HEK293T (cell line): ENCODE measurements at places on chromosomes 11 and 22.

DNA sequence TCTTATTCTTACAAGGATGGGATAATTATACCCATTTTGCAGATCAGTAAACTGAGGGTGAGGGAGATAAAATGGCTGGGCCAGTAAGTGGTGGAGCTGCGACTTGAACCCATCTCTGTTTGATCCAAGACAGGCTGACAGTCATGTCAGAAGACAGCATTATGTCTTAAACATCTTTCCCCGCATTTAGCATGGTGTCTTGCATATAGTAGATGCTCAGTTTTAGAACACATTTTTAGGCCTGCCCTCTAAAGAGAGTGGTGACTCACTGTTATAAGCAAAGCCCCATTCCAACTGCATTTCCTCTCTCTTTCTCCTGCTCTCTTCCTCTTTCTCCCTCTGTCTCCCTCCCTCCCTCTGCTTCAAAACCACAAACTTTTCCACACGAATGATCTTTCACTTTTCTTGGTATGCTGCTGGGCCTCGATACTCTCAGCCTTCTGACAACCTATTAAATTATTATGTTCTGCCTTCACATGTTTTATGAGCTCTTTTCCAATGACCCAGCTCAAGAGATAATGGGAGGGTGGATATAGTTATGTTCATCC is 25.2 kb downstream of the CWC15 start:
- no peak for DNase-seq

- no peak for DNase-seq
Observed at GRCh38 chr11:131675121-131675888, 304.9 kb downstream of the NTM start.

GRCh38 chr11:61764606-61765260 is 12.3 kb downstream of the MYRF start:
- DNase-seq = no peak

- DNase-seq = no peak
Observed at GRCh38 chr11:25793637-25794036, 538.3 kb upstream of the ANO3 start.

GRCh38 chr11:124760205-124760652 is 1.9 kb downstream of the ESAM start:
- no peak for DNase-seq

- peak; percentile 78 for DNase-seq
Observed at GRCh38 chr11:17473071-17473744, 3.4 kb downstream of the ABCC8 start.

DNA sequence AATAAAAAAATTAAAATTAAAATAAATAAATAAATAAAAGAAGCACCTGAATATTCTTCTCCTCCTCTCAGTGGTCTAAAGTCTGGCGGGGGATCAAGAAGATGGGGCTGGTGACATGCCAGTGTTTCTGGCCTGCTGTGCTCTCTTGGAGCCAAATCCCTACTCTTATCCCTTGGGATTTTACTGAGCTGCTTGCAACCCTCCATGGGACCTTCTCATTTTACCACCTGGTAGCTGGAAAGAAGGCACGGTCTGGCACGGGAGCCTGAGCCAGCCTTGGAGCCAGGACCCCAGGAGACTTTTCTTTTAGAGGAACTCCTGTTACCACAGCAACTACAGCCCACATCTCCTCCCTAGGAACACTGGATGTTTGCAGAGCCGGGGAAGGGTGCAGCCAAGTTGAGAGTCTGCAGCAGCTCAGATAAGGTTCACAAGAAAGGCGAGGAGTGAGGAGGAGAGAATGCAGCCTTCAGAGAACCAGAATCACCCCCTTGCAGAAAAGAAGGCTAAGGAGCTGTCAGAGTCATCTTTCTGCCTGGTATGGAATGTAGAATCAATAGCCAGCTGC is 21.4 kb downstream of the CD6 start:
- no peak for DNase-seq

DNA sequence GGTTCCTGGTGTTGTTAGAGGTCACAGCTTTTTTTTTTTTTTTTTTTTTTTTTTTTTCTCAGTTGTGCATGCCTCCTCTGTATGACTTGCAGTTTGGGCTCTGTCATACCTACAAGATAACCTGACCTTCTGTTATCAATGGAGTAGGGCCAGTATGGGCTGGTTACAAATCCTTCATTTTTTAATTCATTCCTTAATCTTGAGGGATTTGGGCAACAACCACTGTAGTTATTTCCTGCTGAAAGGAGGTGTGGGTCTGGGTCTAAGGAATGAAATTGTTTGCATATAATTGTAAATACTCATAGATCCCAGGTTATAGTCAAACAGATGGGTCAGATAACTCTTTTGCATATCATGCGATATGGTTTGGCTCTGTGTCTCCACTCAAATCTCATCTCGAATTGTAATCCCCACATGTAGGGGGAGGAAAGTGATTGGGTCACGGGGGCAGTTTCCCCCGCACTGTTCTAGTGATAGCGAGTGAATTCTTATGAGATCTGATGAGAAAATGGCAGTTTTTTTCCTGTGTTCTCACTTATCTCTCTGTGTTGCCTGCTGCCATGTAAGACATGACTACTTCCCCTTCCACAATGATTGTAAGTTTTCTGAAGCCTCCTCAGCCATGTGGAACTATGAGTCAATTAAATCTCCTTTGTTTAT is 14.1 kb upstream of the GLYAT start:
- DNase-seq = no peak

- DNase-seq = no peak
Observed at GRCh38 chr11:62770778-62771143, 435 bp upstream of the TAF6L start.

DNA sequence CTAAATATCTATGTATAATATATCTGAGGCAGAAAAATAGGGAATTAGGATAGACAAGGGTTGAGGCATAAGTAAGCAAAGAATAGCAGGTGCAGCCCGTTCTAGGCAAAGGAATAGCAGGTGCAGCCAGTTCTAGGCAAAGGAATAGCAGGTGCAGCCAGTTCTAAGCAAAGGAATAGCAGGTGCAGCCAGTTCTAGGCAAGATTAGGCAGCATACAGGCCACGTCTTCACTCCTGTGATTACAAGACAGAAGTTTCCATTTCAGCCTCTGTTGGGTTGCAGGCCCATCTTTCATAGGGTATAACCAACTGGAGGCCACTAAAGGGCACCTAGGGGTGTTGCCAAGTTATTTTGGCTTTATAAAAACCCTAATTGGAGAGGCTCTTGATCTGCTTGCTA is 28.8 kb upstream of the CHORDC1 start:
- no peak for DNase-seq

- DNase-seq = no peak
Observed at GRCh38 chr11:12993626-12994025, 15.5 kb upstream of the RASSF10 start.

- no peak for DNase-seq
Observed at GRCh38 chr11:62931499-62932278, 10.5 kb upstream of the CHRM1 start.

GRCh38 chr11:116750070-116750718 is 22.6 kb downstream of the BUD13 start:
- no peak for DNase-seq

DNA sequence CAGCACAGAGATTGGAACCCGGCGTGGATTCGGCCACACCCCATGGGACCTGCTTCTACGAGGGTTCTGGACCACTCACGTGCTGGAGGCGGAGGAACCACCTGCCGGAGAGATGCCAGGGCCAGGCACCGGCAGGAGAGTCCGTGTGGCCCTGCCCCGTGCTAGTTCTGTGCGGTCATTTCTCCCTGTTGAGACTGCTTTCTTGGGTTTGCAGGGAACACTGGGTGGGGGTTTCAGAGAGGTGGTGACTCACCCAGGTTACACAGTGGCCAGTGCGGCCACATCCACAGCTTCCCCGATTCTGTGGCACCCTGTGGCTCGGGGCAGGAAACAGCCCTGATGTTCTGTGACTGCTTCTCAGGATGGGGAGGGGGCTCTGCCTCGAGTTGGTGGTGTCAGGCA is 3.6 kb upstream of the PHLDA2 start:
- DNase-seq = no peak

GRCh38 chr11:22711071-22711770 is 44.8 kb downstream of the GAS2 start:
- no peak for DNase-seq

DNA sequence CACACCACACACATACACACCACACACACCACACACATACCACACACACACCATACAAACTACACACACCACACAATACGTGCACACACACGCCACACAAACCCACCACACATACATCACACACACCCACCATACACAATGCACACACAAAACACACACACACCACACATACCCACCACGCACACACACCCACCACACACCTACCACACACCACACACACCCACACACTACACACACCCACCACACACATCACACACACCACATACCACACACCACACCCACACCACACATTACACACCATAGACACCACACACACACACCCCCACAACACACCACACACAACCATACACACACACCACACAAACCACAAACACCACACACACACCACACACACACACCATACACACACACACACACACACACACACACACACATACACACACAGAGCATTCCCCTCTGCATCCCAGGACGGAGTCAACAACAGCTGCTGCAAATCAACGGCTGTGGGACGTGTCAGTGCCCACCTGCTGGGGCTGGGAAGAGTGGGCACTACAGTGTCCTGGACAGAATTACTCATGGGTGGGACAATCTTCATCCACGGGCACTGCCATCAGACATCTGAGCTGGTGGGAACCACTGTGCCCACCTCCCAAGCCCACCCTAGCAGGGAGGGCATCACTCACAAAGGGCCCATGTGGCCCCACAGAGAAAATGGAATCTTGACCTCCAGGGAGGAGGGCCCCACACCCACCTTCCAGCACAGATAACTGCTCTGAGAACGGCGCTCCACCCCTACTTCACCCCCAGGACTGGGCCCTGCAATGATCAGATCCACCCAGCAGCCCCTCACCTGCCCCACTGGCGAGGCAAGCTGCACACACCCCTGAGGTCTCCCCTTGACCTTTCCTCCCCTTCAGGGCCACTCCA is 8.4 kb downstream of the TP53I11 start:
- no peak for DNase-seq

- DNase-seq = no peak
Observed at GRCh38 chr11:119506436-119506835, 83.5 kb upstream of the THY1 start.
